ENCODE measurements at places on chromosomes 6 and 20. TPM values are rescaled to one million over a fixed set of nuclear protein-coding genes. Genes with fewer than 3 reads are reported as not detected.

The DCDC2 gene
- total RNA-seq, result not detected

The ADGRF4 gene
- 0.52 TPM for total RNA-seq

The PAK5 gene
- total RNA-seq, result 0.23 TPM

The KCNK5 gene
- total RNA-seq, result 6.2 TPM
